Prostate gland (tissue), 2 donors: ENCODE measurements at places on chromosomes 13 and 19.

- H3K36me3 ChIP-seq: no peaks in the 10 kb centered on the region
- no peak overlapping the region for H3K4me3 ChIP-seq
- H3K27ac ChIP-seq: no peak overlapping the region
Measured at GRCh38 chr13:51218626-51219025, 3.6 kb upstream of the FAM124A start.

DNA sequence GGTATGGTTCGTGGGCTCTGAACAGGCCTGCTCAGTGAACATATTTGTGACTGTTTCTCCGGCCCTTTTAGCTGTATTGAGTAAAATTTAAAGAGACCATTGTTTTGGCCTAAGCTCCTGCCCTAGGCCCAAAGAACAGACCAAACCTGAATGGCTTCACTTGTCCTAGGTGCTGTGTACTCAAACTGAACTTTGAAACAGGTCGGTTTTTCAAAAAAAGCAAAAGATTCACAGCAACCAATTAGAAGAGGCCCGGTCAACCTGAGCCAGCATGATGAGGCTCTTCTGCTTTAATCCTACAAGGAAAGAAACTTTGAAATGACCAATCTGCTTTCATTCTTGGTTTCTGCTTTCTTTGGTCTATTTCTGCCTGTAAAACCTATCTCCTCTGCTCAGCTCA, 50.6 kb downstream of the USPL1 start:
- H3K27ac ChIP-seq: no peak overlapping the region
- H3K27me3 ChIP-seq: no peaks in the 10 kb centered on the region
- no peaks in the 10 kb centered on the region for H3K36me3 ChIP-seq
- no peak overlapping the region for H3K4me3 ChIP-seq
- no peaks in the 10 kb centered on the region for H3K4me1 ChIP-seq
- no peak for DNase-seq

DNA sequence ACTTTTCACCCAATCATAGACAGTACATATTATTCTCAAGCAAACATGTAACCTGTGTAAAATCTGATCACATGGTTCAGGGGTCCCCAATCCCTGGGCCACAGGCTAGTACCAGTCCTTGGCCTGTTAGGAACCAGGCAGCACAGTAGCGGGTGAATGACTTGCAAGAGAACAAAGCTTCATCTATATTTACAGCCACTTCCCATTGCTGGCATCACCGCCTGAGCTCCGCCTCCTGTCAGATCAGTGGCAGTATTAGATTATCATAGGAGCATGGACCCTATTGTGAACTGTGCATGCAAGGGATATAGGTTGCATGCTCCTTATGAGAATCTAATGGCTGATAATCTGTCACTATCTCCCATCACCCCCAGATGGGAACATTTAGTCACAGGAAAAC, 133.1 kb downstream of the MAB21L1 start:
- H3K27ac ChIP-seq: no peak overlapping the region
- H3K36me3 ChIP-seq: no peaks in the 10 kb centered on the region
- H3K4me1 ChIP-seq: no peaks in the 10 kb centered on the region

DNA sequence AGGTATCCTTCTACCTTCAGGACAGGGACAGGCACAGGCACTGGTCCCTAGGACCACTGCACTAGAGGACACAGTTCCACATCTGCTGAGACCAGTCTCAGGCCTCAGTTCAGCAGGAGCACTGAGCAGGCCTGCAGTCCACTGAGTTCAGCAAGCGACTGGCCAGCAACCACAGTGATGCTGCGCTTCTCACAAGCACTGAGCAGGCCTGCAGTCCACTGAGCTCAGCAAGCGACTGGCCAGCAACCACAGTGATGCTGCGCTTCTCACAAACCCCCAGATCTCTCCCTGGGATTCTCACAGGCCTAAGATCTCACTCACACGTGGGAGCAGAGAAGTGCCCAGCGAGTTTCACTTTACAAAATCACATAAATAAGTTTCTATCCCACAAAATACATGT, 140.6 kb downstream of the IRS2 start:
- no peaks in the 10 kb centered on the region for H3K36me3 ChIP-seq
- H3K4me1 ChIP-seq: no peaks in the 10 kb centered on the region
- no peak overlapping the region for H3K4me3 ChIP-seq
- no peak for DNase-seq
- no peaks in the 10 kb centered on the region for H3K27me3 ChIP-seq
- no peak overlapping the region for H3K27ac ChIP-seq

- H3K27ac ChIP-seq: no peak overlapping the region
- no peaks in the 10 kb centered on the region for H3K27me3 ChIP-seq
- DNase-seq: no peak
Measured at GRCh38 chr13:51066091-51066831, 44.8 kb downstream of the C13orf42 start.

- H3K27ac ChIP-seq: no peak overlapping the region
- no peak overlapping the region for H3K4me3 ChIP-seq
- no peaks in the 10 kb centered on the region for H3K27me3 ChIP-seq
- no peaks in the 10 kb centered on the region for H3K36me3 ChIP-seq
Measured at GRCh38 chr19:30711296-30711695, 339.1 kb downstream of the ZNF536 start.

DNA sequence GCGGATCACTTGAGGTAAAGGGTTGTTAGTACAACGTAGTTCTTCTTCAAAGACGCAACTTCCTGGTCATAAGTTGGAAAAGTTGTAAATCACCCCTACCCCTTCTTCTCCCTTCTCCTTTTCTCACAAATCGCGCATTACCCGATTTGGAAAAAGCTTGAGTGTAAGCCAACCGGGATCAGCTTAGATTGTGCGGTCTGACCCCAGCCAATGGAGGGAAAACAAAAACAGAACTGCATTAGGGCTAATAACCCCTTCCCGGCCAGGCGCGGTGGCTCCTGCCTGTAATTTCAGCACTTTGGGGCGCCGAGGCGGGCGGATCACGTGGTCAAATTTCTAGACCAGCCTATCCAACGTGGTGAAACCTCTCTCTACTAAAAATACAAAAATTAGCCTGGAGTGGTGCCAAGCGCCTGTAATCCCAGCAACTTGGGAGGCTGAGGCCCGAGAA, 806 bp downstream of the ZNF90 start:
- peak overlapping the region; percentile 52 for H3K27ac ChIP-seq
- H3K27me3 ChIP-seq: no peaks in the 10 kb centered on the region
- peak; percentile 9 for DNase-seq
- no peaks in the 10 kb centered on the region for H3K36me3 ChIP-seq

- no peaks in the 10 kb centered on the region for H3K4me1 ChIP-seq
- no peak for DNase-seq
- H3K27ac ChIP-seq: no peak overlapping the region
- peaks cover 19% of the 10 kb centered on the region for H3K36me3 ChIP-seq
Measured at GRCh38 chr19:51994048-51994644, 7.5 kb upstream of the ZNF350 start.

DNA sequence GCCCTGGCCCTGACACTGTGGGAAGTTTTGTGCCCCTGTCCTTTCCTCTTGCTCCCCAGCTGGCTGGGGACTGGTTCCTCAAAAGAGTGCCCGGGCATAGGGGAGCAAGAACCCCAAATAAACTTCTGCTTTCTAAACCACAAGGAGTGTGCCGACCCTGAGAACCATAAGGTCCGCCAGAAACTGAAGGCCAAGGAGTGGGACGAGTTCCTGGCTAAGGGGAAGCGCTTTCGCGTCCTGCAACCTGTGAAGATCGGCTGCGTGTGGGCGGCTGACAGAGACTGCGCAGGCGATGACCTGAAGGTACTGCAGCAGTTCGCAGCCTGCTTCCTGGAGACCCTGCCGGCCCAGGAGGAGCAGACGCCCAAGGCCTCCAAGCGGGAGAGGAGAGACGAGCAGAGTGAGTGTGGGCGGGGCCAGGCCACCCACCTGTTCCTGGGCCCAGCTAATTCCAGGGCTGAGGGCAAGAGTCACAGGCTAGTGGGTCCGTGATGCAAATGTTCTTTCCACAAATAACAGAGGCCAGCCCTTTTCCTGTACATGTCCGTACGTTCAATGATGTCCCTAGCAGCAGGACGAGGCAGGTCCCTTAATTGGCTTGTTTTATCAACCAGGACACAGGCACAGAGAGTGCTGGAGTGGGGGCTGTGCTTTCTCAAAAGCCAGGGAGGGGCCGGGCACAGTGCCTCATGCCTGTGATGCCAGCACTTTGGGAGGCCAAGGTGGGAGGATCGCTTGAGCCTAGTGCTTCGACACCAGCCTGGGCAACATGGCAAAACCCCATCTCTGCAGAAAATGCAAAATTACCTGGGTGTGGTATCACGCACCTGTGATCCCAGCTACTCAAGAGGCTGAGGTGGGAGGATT, 25.6 kb downstream of the UBXN6 start:
- no peaks in the 10 kb centered on the region for H3K4me1 ChIP-seq
- no peak for DNase-seq
- H3K36me3 ChIP-seq: no peaks in the 10 kb centered on the region
- H3K27me3 ChIP-seq: no peaks in the 10 kb centered on the region
- no peak overlapping the region for H3K4me3 ChIP-seq

- H3K27ac ChIP-seq: peak overlapping the region; percentile 68
- H3K4me3 ChIP-seq: peak overlapping the region; percentile 45
- H3K36me3 ChIP-seq: no peaks in the 10 kb centered on the region
- peak; percentile 13 for DNase-seq
Measured at GRCh38 chr19:21586311-21587116, 81.1 kb downstream of the ZNF429 start.

GRCh38 chr19:1392407-1392806, 8.7 kb downstream of the NDUFS7 start:
- H3K36me3 ChIP-seq: no peaks in the 10 kb centered on the region
- no peak overlapping the region for H3K27ac ChIP-seq
- DNase-seq: no peak
- no peak overlapping the region for H3K4me3 ChIP-seq

GRCh38 chr13:64477146-64477545, 2753.0 kb downstream of the PCDH9 start:
- no peak overlapping the region for H3K27ac ChIP-seq
- H3K4me3 ChIP-seq: no peak overlapping the region
- no peaks in the 10 kb centered on the region for H3K27me3 ChIP-seq

DNA sequence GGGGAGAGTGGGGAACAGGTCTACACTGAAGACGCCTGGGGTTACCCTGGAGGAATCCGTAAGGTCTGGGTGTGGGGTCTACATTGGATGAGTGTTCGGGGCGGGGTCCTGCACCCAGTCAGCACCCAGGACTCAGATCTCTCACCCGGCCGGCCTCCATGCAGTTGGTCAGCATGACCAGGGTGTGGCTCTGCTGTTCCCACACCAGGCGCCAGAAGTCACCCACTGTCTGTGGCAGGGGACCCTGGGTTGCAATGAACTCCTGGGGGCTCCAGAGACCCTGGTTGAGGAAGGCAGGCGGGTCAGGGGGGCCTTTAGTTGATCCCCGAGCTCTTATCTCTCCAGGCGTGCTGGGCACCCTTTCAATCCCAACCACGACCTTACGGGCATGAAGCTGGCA, 6.0 kb upstream of the SYT5 start:
- H3K4me3 ChIP-seq: no peak overlapping the region
- no peak for DNase-seq
- peaks cover 9% of the 10 kb centered on the region for H3K27me3 ChIP-seq
- no peaks in the 10 kb centered on the region for H3K4me1 ChIP-seq
- no peak overlapping the region for H3K27ac ChIP-seq

DNA sequence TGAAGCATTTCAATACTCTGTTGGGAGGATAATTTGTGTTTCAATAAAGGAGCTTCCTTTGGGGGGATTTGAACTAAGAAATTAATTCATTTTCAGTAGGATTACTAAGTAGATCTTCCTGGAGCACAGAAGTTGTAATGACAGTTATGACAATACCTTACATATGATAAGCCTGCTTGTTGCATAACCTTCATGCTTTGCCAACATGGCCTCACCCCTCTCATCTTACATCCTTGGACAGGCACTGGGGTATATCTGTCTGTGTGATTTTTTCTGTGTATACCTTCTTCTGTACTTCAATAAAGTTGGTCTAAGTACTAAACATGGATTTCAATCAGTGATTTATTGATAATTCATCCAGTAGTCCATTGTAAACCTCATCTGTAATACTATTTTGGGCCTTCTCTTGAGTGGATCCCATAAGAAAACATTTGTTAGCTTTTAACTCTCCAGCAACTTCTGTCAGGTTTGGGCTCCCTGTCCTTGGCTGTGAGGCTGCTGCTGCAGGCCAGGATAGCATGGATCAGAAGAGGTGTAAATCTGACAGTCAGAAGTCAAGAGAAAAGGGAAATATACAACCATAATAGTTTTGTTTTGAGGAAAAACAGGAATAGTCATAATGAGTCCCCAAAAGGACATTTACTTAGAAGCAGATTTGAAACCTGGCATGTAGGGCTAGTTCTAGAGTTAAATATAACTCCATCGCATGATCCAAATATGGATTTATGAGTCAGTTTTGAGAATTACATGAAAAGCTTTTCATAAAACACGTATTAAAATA, 422.2 kb downstream of the KLF5 start:
- no peaks in the 10 kb centered on the region for H3K4me1 ChIP-seq
- H3K27me3 ChIP-seq: no peaks in the 10 kb centered on the region
- no peak overlapping the region for H3K27ac ChIP-seq
- DNase-seq: no peak
- no peak overlapping the region for H3K4me3 ChIP-seq
- no peaks in the 10 kb centered on the region for H3K36me3 ChIP-seq

DNA sequence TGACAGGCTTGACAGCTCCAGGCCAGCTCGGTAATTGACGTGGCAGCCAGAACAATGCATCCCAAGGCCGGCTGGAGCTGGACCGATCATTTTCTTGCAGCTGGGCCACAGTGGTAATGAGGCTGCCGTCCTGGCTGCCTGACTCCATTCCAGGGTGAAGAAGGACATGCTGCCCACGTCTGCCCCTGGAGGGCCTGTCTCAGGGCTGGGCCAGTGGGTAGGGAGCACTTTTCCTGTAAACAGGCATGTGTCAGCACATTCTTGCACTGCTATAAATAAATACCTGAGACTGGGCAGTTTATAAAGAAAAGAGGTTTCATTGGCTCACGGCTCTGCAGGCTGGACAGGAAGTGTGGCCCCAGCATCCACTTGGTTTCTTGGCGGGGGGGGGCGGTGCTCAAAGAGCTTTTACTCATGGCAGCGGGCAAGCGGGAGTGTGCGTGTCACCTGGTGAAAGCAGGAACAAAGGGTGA, 38.1 kb upstream of the KCTD15 start:
- H3K27ac ChIP-seq: no peak overlapping the region
- no peak for DNase-seq
- no peak overlapping the region for H3K4me3 ChIP-seq
- no peaks in the 10 kb centered on the region for H3K36me3 ChIP-seq
- H3K4me1 ChIP-seq: no peaks in the 10 kb centered on the region
- H3K27me3 ChIP-seq: no peaks in the 10 kb centered on the region

DNA sequence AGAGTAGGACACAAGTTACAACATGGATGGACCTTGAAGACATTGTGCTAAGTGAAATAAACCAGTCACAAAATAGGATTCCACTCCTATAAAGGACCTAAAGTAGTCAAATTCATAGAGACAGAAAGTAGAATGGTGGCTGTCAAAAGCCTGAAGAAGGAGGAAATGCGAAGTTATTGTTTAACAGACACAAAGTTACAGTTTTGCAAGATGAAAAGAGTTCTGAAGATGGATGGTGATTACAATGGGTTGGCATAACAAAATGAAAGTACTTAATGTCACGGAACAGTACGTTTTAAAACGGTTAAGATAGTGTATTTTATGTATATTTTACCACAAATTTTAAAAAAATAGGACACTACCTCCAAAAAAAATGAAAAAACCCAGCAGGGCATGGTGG, 34.8 kb downstream of the FOXO1 start:
- DNase-seq: no peak
- H3K27me3 ChIP-seq: no peaks in the 10 kb centered on the region
- H3K27ac ChIP-seq: no peak overlapping the region
- no peaks in the 10 kb centered on the region for H3K4me1 ChIP-seq
